ENCODE measurements at places on chromosomes 13 and 19.

DNA sequence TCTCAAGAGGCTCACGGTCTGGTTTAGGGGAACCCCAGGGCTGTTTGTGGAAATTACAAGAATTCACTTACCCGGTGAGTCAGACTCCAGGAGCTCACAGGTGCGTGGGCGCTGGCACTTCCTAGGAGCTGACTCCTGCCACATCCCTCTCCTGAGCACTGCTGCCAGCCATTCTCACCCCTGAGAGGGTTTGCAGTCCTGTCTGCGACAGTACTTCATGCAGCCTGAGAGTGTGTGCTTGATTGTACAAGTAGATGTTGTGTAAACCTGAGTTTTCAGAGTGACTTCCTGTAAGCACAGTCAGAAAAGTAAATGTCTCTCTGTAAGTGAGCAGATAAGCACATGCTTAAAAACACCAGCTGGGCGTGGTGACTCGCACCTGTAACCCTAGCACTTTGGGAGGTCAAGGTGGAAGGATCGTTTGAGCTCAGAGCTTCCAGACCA lies 8.1 kb downstream of the MRPL4 start:
- DNase-seq: no peak

DNA sequence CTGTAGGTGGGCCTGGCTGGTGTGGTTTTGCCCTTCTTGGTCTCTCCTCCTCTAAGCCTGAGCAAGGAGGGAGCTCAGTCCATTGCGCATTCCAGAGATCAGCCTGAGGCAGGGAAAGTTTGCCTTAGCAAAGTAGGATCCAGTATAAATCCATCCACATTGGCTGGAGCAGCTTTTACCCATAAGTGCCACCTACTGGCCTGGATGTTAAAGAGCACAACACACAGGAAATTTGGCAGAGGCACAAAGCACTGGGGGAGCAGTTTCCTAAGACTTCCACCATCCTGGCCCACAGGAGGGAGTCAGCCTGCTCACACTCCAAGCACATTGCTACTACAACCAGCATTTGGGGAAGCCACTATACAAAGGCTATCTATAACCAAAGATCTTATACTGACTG lies 1124.2 kb downstream of the SLITRK1 start:
- DNase-seq: no peak

DNA sequence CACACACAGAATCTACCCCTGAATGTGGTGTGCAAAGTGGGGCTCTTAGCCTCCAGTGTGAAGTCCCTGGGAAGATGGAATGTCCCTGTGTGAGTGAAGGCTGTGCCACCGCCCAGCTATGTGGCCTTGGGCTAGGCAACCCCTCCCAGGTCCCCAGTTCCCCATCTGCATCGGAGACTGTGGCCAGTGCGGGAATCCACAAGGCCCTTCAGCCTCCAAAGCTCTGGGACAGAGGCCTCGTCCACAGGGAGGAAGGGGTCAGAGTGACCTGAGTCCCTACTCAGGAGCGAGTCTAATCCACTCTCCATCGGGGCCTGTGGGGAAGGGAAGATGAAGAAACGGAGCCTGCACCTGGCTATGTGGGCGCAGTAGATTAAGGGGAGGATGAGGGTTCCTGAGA lies 19.3 kb upstream of the KIR3DL3 start:
- no peak for DNase-seq

GRCh38 chr19:57058871-57059270 lies 60.9 kb upstream of the USP29 start:
- no peak for DNase-seq

DNA sequence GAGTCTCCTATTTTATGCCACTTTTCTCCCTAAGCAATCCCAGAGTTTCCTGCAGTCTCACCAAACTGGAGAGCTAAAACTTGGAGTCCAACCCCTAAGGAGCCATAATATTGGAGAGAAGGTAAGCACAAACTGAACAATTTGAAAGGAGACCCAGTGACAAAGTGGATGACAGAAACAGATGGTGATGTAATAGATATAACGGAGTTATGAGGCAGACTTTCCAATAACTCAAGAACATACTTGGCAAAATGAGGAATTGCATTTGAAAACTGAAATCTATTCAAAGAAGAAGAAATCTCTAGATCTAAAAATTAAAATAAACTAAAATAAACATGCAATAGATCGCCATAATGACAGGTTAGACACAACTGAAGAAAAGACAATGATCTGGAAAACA lies 200.9 kb upstream of the MIR17HG start:
- no peak for DNase-seq

GRCh38 chr13:47665043-47665442 lies 336.0 kb downstream of the SUCLA2 start:
- no peak for DNase-seq

- DNase-seq: no peak
Measured at GRCh38 chr13:42028113-42028799, 20.2 kb upstream of the DGKH start.

- DNase-seq: no peak
Measured at GRCh38 chr13:48448959-48449614, 36.2 kb upstream of the LPAR6 start.

GRCh38 chr19:36686365-36687213 lies 823 bp upstream of the ZNF567 start:
- no peak for DNase-seq

DNA sequence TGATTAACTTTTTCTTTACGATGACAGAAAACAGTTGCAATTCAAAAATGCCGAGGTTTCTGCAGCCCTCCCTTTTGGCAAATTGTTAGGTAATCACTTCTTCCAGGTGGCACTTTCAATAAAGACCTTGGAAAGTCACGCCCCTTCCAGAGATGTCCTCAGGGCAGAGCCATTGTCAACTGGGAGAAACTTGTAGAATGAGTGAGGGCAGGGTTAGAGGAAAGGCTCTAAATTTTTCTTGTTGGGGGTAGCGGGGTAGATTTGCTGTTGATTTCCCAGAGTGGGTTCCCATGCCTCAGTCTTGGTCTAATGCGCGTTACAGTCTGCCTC lies 421.1 kb downstream of the FGF9 start:
- DNase-seq: no peak

- DNase-seq: no peak
Measured at GRCh38 chr13:27808851-27809550, 16.7 kb downstream of the GSX1 start.

DNA sequence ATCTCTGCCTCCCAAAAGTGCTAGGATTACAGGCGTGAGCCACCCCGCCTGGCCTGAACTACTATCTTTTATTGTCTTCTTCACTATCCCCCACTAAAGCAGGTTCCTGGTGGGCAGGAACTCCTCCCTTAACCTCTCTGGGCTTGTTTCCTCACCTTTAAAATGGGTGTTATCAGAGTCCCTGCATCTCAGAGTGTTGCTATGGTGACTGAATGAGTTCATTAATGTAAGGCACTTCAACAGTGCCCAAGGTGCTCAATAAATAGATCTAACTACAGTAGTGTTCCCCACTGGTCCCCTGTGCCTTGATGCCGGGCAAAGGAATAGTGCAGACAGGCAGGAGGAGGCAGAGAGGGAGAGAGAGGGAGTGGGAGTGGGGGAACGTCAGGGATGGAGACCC lies 20.5 kb downstream of the CCDC97 start:
- no peak for DNase-seq

DNA sequence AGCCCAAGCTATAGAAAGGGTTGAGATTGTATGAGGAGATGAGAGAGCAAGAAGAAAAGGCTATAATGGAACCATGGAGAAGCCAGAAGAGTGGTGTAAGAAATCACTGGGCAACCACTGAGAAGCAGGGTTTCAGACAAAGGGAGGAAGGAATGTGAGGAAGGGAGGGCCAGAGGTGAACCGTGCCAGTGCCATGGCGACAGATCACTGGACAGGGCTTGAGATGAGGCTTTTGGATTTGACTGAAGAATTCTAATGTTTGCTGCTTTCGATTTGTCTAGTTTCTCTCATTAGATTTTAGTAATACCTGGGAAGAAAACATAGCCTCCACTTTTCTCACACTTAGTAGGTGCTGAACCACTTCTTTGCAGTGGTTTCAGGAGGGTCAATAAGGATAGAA lies 6.3 kb upstream of the GPR183 start:
- no peak for DNase-seq

GRCh38 chr19:1846517-1847204 lies 1.6 kb downstream of the REXO1 start:
- DNase-seq: no peak

DNA sequence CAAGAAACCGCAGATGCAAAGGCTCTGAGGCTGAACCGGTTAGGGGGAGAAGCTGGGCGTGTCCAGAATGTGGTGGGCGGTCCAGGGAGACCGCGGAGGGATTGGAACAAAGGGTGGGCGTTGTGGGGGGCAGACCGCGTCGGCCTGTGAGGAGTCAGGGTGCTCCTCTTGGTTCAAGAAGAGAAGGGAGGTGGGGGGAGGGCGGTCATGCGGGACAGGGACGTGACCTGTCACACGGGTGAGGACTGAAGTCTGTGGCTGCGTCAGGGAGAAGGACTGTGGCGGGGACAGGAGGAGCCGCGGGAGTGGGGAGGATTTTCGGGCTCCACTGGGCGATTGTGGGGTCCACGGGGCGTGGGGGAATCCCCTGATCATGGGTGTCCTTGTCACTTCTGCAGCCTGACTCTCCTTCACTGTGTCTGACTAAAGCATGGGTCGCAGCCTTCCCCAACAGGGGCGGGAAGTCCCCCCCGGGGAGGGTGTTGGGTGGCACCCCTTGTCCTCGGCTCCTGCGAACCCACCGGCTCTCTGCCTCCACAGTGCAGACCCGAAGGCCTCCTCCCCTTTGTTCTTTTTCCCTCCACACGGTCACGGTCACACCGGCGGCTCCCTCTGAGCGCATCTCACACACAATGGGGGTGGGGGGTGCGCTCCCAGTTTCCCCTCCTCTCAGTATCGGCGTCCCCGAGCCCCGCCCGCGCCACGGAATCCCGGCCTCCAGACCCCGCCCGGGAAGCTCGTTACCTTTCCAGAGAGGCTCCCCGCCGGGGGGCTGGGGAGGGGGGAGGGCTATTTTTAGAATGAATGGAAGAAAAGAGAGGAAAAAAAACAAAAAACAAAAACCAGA lies 16.4 kb upstream of the KCNN1 start:
- peak; percentile 43 for DNase-seq

DNA sequence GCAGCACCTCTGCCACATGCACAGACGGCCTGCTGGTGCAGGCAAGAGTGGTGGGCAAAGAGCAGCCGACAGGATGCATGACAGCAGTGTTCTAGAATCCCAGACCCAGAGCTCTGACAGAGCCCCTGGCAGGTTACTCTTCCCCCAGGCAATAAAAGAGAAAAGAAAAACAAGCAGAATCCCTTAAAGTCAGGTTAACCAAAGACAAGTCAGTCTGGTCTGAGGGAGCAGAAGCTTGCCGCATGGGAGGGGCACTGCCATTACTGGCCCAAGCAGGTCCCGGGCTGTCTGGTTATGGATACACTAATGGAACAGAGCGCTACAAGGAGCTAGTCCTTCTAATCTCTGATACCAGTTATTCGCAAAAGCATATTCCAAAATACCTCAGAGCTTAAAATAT lies 36.1 kb upstream of the DOCK9 start:
- no peak for DNase-seq

All from stimulated activated naive CD4-positive, alpha-beta T cell (primary cell).